Iris pigment epithelial cell (primary cell): ENCODE measurements at places on chromosomes 2 and 18.

DNA sequence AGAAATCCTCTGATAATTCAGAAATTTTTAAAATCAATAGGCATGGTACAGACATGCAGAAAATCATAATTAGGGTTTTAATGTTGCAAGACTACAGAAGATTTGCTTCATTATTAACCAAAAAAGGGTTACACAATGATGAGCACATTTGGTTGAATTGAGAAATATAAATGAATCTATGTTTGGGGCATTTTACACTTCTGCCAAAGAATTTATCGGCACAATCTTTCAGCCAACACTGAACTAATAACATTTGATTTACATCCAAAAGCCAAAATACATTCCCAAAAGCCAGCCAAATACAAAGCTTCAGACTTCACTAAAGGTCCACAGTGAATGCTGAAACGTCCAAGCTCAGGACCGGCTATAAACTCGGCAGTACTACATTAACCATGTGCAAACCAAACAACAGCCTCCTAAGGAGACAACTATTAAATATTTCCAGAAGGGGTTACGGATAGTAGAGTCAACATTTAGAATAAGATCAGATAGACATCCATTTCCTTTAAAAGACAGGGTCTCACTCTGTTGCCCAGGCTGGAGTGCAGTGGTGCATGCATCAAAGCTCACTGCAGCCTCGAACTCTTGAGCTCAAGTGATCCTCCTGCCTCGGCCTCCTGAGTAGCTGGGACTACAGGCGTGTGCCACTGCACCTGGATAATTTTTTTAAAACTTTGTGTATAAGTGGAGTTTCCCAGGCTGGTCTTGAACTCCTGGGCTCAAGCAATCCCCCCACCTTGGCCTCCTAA, 29.4 kb downstream of the SPRED2 start:
- DNase-seq, result peak; percentile 33

DNA sequence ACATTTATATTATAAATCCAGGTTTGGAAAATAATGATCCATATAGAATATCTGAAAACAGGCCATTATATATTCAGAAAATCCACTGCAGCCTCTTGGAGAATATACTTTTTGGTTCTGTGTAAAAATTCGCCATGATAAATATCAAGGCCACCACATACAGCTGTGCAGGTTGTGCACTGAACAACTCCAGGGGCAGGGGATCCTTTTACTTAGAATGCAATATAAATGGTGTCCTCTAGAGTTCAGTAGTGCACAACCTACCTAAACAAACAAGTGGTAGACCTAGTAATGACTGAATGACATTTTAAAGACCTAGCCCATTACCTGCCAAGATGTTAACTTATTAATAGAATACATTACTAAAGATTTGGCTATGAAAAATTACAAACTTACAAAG, 22.4 kb downstream of the MOGAT1 start:
- DNase-seq, result peak; percentile 49

GRCh38 chr2:124875627-124876244, 850.6 kb downstream of the CNTNAP5 start:
- DNase-seq, result no peak

GRCh38 chr2:224798180-224798579, 82.0 kb upstream of the CCDC195 start:
- no peak for DNase-seq

- no peak for DNase-seq
Observed at GRCh38 chr2:197852108-197852507, 47.7 kb downstream of the PLCL1 start.

DNA sequence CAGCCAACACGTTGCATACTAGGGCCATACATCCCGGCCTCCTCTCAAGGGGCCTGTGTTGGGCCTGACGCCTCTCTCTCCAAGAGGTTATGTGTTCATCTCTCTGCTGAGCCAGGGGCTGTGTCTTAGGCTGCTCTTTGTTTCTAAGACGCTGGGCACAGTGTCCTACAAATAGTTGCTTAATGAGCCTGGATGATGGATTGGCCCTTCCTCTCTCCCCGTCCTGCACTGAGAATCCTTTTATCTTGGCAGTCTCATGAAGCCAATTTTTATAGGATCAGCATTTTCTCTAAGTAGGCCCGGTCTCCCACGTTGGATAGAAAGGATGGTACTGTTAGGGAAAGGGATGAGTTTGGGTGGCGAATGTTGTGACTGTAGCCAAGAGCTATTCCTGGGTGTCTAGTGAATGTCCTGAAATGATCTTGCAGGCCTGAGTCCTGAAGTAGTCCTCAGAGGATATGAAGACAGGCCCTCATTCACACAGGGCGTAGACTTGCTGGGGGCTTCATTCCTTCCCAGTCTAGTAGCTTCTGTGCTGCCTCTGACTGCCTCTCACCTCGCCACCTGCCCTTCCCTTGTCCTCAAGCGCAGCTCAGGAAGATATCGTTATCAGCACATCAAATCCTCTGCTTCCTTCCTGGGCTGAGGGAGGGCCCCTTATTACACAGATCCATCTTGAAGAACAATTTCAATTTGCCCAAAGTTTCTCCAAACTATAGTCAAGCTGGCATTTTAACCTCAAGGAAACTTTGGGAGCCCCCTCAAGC, 8.8 kb downstream of the LBH start:
- no peak for DNase-seq

DNA sequence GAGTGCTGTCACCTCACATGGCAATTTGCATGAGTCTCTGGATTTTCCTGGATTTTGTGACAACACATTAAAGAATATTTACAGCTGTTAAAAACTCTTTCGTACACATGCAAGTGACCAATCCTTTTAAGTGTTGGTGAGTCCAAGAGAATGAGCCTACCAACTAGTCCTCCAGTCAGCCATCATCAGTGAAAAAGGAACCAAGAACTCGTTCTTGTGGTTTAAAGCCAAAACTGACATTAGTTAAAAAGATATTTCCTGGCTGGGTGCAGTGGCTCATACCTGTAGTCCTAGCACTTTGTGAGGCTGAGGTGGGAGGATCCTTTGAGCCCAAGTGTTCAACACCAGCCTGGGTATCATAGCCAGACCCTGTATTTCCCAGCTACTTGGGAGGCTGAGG, 215.4 kb upstream of the ITGA4 start:
- DNase-seq, result no peak

DNA sequence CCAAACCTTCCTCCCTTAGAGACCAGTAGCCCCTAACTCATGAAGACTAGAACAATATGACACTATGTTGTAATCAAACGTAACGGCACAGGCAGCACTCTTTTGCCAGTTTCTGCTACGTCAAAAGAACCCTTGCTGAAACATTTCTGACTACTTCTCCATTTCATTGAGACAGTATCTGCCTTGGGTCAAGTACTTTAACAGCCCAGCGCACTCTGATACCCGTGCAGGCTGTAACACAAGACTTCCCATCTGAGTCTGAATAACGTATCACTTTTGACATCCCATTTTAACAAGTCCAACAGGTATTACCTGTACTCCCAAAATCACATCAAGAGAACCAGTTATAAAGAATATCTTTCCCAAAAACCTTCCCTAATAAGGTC, 38.4 kb downstream of the TBC1D8 start:
- no peak for DNase-seq

DNA sequence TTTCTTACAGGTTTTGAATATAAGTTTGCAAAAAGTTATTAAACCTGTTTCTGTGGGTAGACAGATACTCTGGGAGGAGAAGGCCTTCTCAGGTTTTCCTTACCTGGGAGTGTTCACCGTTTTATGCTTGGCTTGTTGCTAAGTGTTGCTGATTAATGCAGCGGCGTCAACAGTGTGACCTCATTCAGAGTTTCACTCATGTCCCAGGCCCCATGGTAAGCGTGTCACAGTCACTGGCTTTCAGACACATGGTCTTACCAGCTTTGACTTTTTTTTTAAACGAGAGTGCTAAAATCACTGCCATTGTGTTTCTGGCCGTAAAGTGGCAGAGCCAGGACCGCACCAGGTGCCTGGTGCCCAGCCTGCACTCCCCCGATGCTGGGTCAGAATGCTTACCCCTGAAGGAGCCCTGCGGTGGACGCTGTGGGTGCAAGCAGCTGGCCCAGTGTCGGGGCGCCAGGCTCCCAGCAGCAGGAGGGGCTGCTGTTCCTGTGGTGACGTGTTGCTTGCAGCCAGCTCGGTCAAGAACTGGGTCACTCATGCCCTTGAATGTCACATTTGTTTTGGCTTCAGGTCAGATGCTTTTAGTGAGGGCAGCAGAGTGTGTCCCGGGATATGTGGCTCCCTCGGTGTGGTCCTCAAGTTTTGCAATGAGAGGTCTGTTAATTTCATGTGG, 3.5 kb downstream of the CAPN10 start:
- no peak for DNase-seq

DNA sequence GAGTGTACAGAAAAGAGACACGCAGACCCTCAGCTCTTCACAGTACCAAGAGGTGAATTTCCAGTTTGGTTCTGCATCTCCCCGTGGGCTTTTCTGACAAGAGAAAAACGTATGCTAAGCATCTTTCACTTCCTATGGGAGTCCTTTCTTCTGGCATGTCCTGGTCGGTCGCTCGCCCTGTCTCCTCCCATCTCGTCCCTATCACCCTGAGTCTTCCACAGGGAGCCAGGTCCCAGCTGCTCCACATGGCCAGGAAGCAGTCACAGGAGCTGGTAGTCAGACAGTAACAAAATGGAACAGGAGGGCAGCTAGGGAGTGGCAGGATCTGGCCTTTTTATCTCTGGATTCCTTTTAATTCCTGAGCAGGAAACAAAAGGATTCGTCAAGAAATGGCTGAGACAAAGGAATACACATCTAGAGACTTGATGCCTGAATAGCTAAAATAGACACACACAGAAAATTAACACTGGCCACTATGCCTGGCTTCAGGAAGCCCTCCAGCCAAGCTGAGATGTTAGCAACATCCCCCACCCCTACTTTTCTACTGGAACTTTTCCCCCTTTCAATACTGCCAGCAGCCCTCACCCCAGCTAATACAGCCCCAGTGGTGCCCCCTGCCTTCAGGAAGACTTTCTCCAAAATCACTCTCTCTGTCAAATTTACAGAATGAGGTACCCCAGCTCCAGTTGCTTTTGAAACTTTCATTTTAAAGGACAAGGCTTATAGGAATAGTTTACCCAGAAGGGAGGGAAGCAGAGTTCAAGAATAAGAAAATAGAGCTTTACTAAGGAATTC, 136.1 kb downstream of the DNER start:
- no peak for DNase-seq

DNA sequence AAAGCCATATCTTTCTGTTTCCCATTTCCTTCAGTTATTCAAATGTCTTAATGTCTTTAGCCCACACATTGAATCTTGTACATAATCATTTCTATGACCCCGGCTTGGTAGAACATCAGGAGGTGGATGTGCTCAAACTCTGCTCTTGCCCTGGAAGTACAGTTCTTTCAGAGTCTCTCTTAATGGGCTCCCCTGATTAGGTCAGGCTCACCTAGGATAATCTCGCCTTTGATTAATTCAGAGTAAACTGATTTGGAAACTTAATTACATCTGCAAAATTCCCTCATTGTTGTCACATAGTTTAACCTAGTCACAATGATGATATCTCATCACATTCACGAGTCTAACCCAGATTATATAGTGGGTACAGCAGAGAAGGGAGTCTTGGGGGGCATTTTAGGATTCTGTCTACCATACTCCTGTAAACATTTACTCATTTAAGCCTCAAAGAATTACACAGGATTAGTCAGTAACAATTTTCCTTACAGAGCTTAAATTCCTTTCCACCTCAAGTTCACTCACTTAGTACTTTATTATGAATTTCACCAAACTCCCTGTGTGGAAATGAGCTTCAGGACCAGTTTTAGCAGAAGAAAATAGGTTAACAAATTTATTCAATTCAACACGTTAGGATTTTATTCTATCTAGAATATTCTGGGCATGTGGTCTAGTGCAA, 135.5 kb downstream of the FHOD3 start:
- DNase-seq, result no peak

- no peak for DNase-seq
Observed at GRCh38 chr18:74541703-74542555, 7.6 kb downstream of the CNDP1 start.

DNA sequence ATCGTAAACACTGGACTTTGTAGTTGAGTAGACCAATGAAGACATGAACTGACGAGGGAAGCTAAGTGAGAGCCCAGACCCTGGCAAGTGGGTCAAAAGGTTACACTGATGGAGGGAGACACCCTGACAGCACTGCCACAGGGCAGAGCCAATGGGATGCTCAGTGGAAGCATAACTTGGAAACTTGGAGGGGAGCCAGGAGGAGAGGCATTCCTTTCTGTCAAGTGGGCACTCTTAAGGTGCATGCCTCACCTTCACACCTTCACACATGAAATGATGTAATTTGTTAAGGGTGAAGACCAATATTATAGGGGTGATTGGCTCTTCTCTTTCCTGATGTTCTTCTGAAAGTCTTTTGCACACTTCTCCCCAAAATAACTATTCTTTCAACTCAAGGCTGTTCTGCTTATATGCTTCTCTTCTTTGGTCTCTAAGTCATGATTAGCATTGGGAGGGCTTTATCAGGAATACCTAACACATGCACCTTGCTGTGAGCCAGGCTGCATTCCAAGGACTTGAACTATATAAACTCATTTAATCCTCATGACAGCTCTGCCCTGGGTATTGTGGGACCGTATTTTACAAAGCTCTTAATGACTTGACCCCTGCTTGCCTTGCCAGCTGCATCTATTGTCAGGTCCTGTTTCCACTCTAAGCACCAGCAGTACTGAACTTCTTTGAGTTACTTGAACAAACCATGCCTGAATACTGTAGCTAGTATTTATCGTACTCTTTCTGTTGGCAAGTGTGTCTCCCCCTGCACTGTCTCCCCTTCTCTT, 19.0 kb downstream of the RPL37A start:
- no peak for DNase-seq

DNA sequence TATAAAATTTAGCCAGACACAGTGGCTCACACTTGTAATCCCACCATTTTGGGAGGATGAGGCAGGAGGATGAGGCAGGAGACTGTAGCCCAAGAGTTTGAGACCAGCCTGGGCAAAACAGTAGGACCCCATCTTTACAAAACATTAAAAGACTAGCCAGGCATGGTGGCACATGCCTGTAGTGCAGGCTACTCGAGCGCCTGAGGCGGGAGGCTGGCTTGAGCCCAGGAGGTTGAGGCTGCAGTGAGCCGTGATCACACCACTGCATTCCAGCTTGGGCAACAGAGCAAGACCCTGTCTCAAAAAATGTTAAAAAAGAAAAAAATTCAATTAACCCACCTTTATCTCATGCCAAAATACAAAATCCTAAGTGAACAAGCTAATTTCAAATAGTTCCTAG, 4.0 kb downstream of the REV1 start:
- no peak for DNase-seq

DNA sequence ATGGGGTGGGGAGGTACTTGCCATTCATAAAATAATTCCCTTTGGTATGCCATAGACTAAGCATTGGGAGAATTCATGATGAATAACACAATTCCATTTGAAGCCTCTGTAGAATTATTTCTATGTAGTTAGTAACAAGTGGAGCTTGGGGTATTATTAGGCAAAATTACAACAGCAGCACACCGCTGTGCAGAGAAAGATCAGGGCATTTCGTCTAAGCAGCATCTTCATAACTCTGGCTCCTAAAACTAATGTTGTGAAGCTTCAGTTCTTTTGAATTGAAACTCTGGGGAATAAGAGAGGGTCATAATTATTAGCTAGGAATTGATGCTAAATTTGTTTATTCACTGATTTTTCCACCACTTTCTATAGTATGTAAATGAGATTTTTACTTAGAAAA, 630.7 kb downstream of the DCC start:
- DNase-seq, result no peak

- peak; percentile 93 for DNase-seq
Observed at GRCh38 chr2:159982270-159982669, 80.1 kb downstream of the PLA2R1 start.
